ENCODE measurements at places on chromosomes 3 and 15. TPM values are rescaled to one million over a fixed set of nuclear protein-coding genes. Genes with fewer than 3 reads are reported as not detected.

HAUS2 gene
- total RNA-seq = 16.3 TPM

MAP1A gene
- total RNA-seq = 2.7 TPM

GRK7 gene
- total RNA-seq = not detected

- no peak overlapping the region for H3K4me3 ChIP-seq
- H3K4me1 ChIP-seq = no peaks in the 10 kb centered on the region
- peaks cover 72% of the 10 kb centered on the region for H3K36me3 ChIP-seq
- DNase-seq = no peak
- H3K27me3 ChIP-seq = no peaks in the 10 kb centered on the region
These were observed 26.8 kb upstream of the OCA2 start for GRCh38 chr15:28125673-28126651.

- no peak for DNase-seq
- no peaks in the 10 kb centered on the region for H3K27me3 ChIP-seq
- H3K36me3 ChIP-seq = peaks cover 14% of the 10 kb centered on the region
- H3K27ac ChIP-seq = no peak overlapping the region
These were observed 43.7 kb downstream of the ISL2 start for GRCh38 chr15:76380249-76380648.

GRCh38 chr15:83380059-83380458 lies 67.1 kb upstream of the SH3GL3 start:
- no peak overlapping the region for H3K4me3 ChIP-seq
- H3K27me3 ChIP-seq = peaks cover 51% of the 10 kb centered on the region
- no peaks in the 10 kb centered on the region for H3K4me1 ChIP-seq
- no peak for DNase-seq

DNA sequence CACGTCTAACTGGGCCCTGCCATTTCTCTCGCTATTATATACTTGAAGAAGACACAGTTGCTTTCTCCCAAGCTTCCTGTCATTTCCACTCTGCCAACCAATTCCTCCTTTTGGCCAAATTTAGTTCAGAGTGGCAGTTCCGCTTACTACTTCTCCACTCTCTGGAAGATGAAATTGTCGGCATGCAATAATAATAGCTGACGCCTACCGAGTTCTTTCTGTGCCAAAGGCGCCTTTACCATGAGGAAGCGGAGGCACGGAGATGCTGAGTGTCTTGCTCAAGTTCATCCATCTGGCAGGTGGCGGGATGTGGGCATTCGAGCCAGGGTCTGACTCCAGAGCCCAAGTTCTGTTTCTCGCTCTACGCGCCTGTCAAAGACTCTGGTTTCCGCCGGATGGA lies 14.6 kb upstream of the NRROS start:
- no peak overlapping the region for H3K27ac ChIP-seq
- DNase-seq = no peak
- no peaks in the 10 kb centered on the region for H3K36me3 ChIP-seq
- no peaks in the 10 kb centered on the region for H3K27me3 ChIP-seq

DNA sequence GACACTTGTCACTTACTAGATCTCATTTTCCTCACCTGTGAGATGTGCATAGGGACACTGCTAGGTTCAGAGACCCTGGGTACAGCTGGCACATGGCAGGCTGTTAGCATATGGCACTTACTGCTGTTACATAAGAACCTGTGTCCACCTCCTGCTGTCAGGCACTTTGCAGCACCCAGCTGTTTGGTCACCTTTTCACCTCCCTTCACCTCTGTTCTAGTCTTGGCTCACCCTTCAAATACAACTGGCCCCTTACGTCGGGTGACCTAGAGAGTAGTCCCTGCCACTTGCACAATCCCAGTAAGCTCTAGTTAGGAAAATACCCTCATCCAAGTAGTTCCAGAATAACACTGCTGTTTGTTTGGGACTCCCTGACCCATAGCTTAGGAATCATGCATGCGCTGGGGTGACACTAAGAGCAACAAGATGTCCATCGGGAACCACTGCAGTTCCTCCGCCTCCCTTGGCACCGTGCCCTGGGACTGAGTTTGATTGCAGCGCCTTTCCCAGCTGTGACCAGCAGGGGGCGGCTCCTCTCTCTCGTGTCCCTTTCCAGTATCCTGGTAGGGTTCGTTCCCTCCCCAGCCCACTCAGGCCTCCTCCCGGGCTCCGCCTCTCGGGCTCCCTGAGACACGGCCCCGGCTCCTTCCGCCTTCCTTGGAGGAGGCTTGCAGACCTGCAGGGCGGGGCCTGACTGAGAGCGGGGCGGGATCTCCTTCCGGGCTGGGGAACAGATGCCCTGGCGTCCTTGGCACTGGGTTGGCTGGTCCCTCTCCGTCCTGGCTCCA lies 78.6 kb downstream of the ABHD5 start:
- H3K27ac ChIP-seq = peak overlapping the region; percentile 82
- peaks cover 41% of the 10 kb centered on the region for H3K4me1 ChIP-seq

GRCh38 chr3:34868935-34869334 lies 770.4 kb upstream of the ARPP21 start:
- no peaks in the 10 kb centered on the region for H3K36me3 ChIP-seq
- H3K27ac ChIP-seq = no peak overlapping the region
- H3K4me1 ChIP-seq = no peaks in the 10 kb centered on the region
- no peak overlapping the region for H3K4me3 ChIP-seq
- no peaks in the 10 kb centered on the region for H3K27me3 ChIP-seq

DNA sequence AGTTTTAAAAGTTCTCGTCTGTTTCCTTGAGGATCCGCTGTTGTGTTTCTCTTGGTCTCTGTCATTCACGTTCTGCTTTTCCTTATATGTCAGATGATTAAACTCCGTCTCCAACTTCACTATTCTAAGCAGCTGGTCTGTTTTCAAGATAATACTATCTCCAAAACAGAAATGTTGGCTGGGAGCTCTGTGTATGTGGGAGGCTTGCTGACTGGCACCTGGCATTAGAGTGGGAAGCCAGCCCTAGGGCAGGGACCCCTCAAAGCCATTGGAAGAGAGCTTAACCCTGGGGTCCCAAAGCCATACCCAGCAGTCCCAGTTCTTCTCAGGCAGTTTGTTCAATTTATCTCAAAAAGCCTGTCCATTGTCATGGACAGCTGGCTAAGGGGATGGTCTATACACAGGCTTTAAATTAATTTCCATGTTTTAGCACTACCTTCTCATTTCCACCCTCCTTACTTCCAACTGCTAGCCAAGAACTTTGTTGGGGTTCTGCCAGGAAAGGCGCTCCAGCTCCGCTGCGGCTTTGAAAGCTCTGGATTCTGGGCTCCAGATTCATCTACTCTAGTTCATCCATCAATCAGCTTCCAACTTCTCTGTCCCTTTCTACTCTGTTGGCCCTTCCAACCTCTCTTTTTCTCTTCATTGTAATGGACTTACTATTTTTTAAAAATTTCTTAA lies 9.2 kb downstream of the BTBD1 start:
- peak overlapping the region; percentile 72 for H3K27ac ChIP-seq
- peak; percentile 57 for DNase-seq
- H3K4me1 ChIP-seq = peaks cover 73% of the 10 kb centered on the region
- H3K4me3 ChIP-seq = peak overlapping the region; percentile 16

GRCh38 chr15:62407962-62408361 lies 242.9 kb upstream of the C2CD4B start:
- no peak overlapping the region for H3K4me3 ChIP-seq
- H3K27me3 ChIP-seq = no peaks in the 10 kb centered on the region
- peaks cover 24% of the 10 kb centered on the region for H3K4me1 ChIP-seq
- DNase-seq = no peak
- no peaks in the 10 kb centered on the region for H3K36me3 ChIP-seq
- H3K27ac ChIP-seq = no peak overlapping the region
